ENCODE measurements at places on chromosomes 12 and 14. TPM values are rescaled to one million over a fixed set of nuclear protein-coding genes. Genes with fewer than 3 reads are reported as not detected.

DNA sequence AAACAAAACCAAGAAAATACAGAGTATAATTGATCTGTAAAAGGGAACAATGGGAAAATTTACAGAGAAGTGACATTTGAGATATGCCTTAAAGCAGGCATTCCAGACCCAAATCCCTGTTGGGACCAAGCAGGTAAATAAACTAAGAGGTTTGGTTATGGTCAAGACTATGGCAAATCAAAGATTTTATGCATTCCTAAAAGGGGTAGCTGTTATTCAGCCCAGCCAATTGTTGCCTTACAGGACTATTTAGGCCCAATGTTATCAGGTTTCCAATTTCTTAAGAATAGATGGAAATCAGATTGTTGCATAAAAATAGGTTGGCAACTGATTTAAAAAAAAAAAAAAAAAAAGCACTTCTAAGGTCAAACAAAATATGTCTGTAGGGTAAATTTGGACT is 5.3 kb downstream of the DNAI7 start:
- no peak for DNase-seq

- no peak for DNase-seq
These were observed 69.7 kb downstream of the SEC23A start for GRCh38 chr14:39033371-39033770.

DNA sequence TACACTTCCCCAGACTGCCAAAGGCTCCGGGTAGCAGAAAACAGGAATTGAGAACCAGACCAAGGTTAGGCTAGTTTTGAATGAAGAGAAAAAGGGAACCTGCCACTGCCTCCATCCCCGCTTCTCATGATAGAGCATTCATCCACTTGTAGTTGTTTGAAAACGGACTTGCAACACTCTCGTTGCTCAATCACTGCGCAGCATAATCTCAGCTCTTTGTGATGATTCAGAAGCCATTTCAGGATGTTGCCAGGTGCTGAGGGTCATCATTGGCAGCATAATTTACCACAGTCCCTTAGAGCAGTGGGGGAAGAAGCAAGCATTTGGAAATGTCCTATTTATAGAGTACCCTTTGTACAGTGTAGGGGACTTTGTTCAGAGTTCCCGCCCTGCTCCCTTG is 25.6 kb downstream of the KCNK13 start:
- no peak for DNase-seq

Gene PTPRB
- total RNA-seq, result 0.21 TPM

DNA sequence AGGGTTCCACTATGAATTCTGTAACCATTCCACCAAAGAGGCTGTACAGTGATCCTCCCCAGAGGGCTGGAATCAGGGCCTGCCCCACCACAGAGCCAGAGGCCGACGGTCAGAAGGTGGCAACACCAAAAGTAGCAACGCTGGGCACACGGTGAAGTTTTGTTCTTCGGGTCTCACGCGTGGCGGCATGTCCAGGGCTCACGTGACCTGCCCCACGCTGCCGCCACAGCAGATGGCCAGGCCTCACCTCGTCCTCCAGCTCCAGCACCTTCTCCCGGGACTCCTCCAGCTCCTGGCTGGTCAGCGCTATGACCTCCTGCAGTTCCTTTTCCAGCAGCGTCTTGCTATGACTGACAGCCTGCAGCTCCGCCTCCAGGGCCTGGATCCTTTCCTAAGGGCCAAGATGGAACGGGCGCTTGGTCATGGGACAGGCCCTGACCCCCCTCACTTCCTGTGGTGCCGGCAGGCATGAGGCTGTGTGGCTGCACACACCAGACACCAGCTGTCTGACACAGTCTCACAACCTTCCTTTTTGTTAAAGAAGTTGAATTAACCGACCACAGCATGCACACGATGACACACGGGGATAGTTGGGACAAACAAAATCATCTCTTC is 22.4 kb upstream of the ANKLE2 start:
- no peak for DNase-seq
